ENCODE measurements at places on chromosomes 5 and 9.

GRCh38 chr5:88248743-88249540, 19.7 kb downstream of the TMEM161B start:
- peak; percentile 17 for DNase-seq

- no peak for DNase-seq
These were observed 148.6 kb downstream of the CDH9 start for GRCh38 chr5:26889815-26890214.

- DNase-seq, result no peak
These were observed 122.9 kb downstream of the OXCT1 start for GRCh38 chr5:41747301-41747700.

DNA sequence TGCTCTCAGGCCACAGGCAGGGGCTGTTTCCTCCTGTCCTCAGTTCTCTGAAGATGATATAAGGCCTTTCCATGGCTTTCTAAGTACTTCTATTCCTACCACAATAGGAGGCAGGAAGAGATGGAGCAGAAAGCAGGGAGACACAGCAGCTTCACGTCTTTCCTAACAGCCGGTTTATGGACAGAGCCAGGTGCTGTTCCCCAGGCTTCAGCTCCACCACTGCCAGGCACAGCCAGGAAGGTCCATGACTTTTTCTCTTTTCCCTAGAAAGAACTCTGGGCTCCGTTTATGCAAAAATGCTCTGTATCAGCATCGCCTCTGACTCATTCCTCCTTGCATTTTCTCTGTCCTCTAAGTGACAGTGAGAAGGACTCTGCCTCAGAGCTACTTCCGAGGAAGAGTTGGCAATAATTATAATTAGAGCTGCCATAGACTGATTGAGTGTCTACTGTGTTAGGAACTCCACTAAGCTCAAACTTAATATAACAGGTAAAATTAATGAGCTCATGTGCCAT, 478.5 kb downstream of the RASEF start:
- no peak for DNase-seq

DNA sequence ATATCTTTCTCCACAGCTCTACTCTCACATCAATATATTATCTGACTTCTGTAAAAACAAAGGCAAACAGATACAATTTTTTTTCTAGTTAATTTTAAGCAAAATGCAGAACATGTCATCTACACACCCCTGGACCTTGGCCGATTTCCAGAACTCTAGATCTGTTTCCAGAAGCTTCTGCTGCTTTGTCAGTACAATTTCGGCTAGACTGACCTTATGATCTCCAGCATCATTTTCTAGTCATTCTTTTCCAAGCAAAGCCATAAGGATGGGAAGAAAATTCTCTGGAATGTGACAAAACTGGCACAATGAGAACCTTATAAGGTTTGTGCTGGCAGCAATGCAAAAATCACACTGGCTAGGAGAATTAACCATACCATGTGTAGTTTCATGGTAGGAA, 132.8 kb upstream of the MPDZ start:
- DNase-seq, result no peak

DNA sequence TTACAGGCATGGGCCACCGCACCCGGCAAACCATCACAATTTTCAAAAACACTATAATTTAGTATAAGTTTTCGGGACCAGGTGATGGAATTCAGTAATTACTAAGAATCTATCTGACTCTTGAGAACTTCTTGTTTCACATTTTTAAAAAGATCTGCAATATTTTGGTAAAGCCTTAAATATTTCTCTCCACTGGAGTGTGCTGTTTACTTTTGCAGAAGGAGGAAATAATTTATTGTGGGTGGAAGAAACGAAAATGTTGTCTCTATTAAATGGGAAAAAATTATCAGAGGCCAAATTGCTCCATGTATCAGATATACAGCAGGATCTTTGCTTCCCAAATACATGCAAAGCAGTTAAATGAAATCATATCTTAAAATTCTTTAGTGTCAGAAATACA, 566.8 kb upstream of the CYLC2 start:
- DNase-seq, result no peak

DNA sequence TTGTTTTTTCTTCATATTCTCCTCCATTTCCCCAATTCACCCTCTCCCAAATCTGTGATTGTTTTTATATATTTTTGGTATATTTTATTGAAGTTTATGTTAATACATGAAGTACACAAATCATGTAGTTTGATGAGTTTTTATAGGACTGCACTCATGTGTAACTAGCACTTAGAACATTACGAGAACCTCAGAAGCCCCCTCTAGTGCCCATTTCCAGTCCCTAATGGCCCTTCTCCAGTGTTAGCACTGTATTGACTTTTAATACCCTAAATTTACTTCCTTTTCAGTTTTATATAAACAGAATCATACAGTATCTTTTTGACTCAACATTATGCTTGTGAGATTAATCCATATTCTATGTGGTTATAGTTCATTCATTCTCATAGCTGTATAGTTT, 18.5 kb upstream of the FKTN start:
- DNase-seq, result no peak

DNA sequence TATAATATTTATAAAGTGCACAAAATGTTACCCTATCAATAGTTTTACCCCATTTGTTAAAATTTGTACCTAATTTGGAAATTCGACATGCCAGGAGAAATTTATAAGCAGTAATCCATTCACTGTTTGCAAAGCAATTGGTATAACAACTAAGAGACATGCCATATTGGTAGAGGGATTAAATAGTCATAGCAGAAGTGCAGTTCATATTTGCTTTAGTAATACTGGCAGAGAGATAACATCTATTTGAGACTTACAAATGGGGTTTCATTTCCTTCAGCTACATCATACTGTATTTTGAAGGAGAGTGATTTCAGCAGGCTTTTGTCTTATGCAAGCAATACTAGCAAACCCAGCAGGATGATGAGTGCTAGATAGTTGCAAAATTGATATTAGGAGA, 610.4 kb upstream of the CDH10 start:
- DNase-seq, result no peak

- DNase-seq, result no peak
These were observed 10.4 kb upstream of the C5orf63 start for GRCh38 chr5:127083711-127084110.

DNA sequence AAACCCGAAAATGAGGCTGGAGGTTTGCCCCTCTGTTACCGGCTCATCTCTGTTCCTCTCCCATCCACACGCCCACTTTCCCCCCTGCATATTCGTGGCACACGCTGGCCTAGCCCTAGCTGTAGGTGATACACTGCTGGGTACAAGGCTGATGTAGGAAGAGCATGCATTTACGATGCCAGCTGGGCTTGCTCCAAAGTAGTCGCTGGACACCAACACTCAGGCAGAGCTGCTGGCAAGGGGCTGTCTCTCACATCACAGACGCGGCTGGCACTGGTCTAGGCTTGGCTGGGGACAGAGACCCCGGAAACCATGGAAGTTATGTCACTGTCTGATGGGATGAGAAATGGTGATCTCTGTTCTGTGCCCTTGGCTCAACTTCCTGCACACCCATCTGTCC, 9.8 kb upstream of the PHYKPL start:
- DNase-seq, result no peak

- DNase-seq, result no peak
These were observed 62.6 kb downstream of the PSMB7 start for GRCh38 chr9:124352616-124353015.

DNA sequence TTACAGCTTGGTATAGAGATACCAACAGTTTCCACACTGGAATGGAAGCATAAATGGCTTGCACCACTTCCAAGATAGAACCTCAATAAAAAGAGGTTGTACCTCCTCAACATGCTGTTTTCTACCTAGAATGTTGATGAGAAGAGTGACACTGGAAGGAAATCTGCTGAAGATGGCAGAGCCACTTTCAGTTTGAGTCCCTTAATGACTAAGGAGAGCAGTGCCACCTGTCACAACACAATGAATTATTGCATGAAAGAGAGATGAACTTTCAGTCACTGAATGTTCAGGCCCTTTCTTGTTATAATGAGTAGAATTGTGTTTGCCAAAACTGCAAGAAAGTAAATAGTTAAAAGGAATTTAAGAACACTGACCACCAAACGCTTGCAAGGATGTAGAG, 958.5 kb downstream of the DTWD2 start:
- no peak for DNase-seq

GRCh38 chr5:60872892-60873291, 28.8 kb upstream of the ELOVL7 start:
- DNase-seq, result no peak

GRCh38 chr9:113210815-113211214, 10.3 kb downstream of the FKBP15 start:
- no peak for DNase-seq

GRCh38 chr9:36217256-36217968, 26.7 kb downstream of the CLTA start:
- DNase-seq, result no peak

GRCh38 chr5:23332650-23333251, 174.7 kb upstream of the PRDM9 start:
- DNase-seq, result no peak

- DNase-seq, result no peak
These were observed 89.1 kb upstream of the PPP2R2B start for GRCh38 chr5:146967646-146968045.

GRCh38 chr9:33167084-33167971, at the start of gene B4GALT1:
B4GALT1 (minus strand) TSS chr9:33167336; CDS start chr9:33167169, 167 bp downstream.
- peak; percentile 98 for DNase-seq

DNA sequence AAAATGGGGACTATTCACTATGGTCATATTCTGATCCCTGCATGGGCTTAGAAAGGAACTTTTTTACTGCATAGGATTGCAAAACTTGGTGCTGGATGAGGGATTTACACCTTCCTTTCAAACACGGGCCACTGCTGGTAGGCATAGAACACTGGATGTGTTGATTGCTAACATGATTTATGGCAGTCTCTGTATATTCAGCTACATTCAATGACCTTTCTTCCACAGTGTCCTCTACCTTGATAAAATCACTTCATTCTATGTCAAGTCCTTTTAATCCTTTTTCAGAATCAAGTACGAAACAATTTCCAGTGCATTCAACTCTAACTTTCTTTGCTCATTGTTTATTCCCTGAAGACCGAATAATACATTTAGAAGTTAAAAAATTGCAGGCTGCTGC, 91.9 kb upstream of the ATG10 start:
- DNase-seq, result no peak

DNA sequence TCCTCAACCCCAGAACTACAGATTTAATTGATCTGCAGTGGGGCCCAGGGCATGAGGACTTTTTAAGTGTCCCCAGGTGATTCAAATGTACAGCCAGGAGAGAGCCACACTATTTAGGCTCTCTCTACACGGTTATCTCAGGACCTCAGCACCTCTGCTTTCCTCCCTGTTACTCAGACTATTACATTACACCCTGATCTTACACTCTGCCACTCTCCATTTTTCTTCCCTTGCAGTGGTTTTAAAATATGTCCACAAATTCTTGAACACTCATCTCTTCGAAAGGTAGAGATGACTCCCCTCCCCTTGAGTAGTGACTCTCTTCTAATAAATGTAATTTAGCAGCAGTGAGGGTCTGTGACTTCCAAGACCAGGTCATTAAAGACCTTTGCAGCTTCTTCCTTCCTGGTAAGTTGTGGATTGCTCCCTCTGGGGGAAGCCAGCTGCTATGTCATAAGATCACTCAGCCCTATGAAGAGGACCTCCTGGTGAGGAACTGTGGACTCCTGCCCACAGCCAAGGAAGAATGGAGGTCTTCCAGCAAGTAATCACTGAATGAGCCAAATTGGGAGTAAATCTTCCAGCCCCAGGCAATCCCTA, 87.5 kb upstream of the SSBP2 start:
- DNase-seq, result peak; percentile 29

GRCh38 chr5:1917830-1918487, 35.2 kb upstream of the IRX4 start:
- DNase-seq, result no peak

- DNase-seq, result no peak
These were observed 1.0 kb downstream of the TBC1D2 start for GRCh38 chr9:98254228-98255060.

- no peak for DNase-seq
These were observed 26.1 kb downstream of the DAP start for GRCh38 chr5:10734832-10735523.

All from activated CD4-positive, alpha-beta memory T cell treated with anti-CD3 and anti-CD28 coated beads for 36 hours (primary cell).